ENCODE measurements at places on chromosomes 1 and 21.

DNA sequence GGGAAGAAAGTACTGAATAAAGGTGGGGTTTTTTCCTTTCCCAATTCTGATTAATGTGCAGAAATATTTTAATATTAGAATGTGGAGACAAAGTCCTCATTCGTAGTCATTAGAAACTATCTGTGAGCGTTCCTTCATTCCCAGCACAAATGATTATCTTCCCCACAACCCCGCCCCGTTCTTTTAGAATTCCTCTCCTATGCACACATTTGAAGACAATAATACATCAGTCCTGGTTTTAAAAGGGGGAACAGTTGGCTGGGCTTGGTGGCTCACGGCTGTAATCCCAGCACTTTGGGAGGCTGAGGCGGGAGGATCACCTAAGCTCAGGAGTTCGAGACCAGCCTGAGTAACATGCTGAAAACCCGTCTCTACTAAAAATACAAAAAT lies 876 bp downstream of the ALDH9A1 start:
- DNase-seq: no peak

- DNase-seq: peak; percentile 73
Measured at GRCh38 chr1:201505503-201505890, 1.4 kb downstream of the CSRP1 start.

- no peak for DNase-seq
Measured at GRCh38 chr1:200877839-200878551, 5.2 kb downstream of the GPR25 start.

GRCh38 chr1:88068407-88068960 lies 615.6 kb upstream of the PKN2 start:
- no peak for DNase-seq

DNA sequence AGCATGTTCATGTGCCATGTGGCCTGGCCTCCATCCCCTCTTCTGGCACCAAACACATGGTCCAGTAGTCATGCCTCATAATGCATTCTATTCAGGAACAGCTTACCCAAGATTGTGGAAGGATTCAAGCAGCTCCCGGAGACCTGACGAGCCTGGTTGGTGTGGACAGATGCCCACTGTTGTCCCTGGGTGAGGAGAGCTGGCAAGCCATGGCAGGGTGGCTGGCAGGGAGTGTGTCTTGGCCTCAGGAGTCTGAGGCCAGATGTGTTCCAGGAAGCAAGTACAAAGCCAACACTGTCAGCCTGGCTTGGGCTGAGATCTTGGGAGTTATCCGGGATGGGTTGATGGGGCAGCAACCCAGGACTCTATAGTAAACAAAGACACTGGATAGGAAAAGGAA lies 7.3 kb upstream of the FABP3 start:
- no peak for DNase-seq

GRCh38 chr1:22408230-22408629 lies 43.4 kb upstream of the ZBTB40 start:
- DNase-seq: no peak
